ENCODE measurements at places on chromosomes 4 and X.

GRCh38 chr4:65971686-65972085 lies 301.4 kb upstream of the EPHA5 start:
- no peak for DNase-seq
- H3K4me3 ChIP-seq = no peak overlapping the region
- no peak overlapping the region for H3K27ac ChIP-seq
- no peaks in the 10 kb centered on the region for H3K27me3 ChIP-seq
- H3K36me3 ChIP-seq = no peaks in the 10 kb centered on the region
- no peaks in the 10 kb centered on the region for H3K4me1 ChIP-seq

DNA sequence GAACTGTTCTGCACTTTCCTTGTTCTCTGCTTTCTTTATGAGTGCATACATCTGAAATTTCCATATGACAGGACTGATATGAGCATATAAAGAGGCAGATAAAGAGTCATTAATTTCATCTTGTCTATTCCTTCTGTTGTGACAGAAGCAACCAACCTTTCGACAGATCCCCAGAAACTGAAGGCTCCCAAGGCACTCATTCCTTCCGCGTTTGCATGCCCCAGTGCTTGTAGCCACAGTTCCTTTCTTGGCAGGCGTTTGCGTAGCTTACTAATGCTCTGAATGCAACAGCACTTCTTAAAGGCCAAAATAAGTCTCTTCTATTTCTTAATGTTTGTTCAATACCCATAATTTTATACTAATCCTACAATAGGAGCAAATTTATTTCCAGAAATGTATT lies 94.0 kb upstream of the TBL1X start:
- no peak overlapping the region for H3K4me3 ChIP-seq
- no peaks in the 10 kb centered on the region for H3K4me1 ChIP-seq
- no peak overlapping the region for H3K27ac ChIP-seq

GRCh38 chr4:169934794-169935429 lies 91.3 kb downstream of the MFAP3L start:
- DNase-seq = no peak
- no peaks in the 10 kb centered on the region for H3K36me3 ChIP-seq
- no peaks in the 10 kb centered on the region for H3K4me1 ChIP-seq
- no peak overlapping the region for H3K27ac ChIP-seq

- H3K4me1 ChIP-seq = no peaks in the 10 kb centered on the region
- no peak overlapping the region for H3K27ac ChIP-seq
- no peaks in the 10 kb centered on the region for H3K27me3 ChIP-seq
These were observed 6.7 kb downstream of the STATH start for GRCh38 chr4:70002507-70002906.

- peaks cover 21% of the 10 kb centered on the region for H3K36me3 ChIP-seq
- H3K27ac ChIP-seq = no peak overlapping the region
- no peak overlapping the region for H3K4me3 ChIP-seq
These were observed 11.9 kb downstream of the EXOC1 start for GRCh38 chr4:55865228-55865806.

DNA sequence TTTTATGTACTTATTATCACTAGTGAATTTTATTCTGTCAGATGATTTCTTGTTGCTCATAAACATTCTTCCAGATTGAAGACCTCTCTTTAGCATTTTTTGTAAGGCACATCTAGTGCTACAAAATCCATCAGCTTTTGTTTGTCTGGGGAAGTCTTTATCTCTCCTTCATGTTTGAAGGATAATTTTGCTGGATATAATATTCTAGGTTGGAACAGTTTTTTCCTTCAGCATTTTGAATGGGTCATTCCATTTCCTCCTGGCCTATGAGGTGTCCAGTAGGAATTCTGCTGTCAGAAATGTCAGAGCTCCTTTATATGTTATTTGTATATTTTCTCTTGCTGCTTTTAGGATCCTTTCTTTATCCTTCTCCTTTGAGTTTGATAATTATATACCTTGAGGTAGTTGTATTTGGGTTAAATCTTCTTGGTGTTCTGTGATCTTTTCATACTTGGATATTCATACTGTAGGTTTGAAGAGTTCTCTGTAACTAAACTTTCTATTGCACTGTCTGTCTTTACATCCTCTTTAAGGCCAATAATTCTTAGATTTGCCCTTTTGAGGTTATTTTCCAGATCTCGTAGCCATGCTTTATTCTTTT lies 58.3 kb downstream of the PTPN13 start:
- no peaks in the 10 kb centered on the region for H3K4me1 ChIP-seq
- no peaks in the 10 kb centered on the region for H3K27me3 ChIP-seq
- H3K36me3 ChIP-seq = peaks cover 4% of the 10 kb centered on the region
- no peak overlapping the region for H3K4me3 ChIP-seq

- H3K36me3 ChIP-seq = no peaks in the 10 kb centered on the region
- H3K27me3 ChIP-seq = no peaks in the 10 kb centered on the region
- H3K4me3 ChIP-seq = no peak overlapping the region
These were observed 535.1 kb downstream of the FAT4 start for GRCh38 chr4:125849869-125850268.

Measured in common myeloid progenitor, CD34-positive (primary cell).